ENCODE measurements at places on chromosomes 3 and 15.
A peak's percentile ranks its signal among the peaks of the same experiment; 100 is the strongest.

DNA sequence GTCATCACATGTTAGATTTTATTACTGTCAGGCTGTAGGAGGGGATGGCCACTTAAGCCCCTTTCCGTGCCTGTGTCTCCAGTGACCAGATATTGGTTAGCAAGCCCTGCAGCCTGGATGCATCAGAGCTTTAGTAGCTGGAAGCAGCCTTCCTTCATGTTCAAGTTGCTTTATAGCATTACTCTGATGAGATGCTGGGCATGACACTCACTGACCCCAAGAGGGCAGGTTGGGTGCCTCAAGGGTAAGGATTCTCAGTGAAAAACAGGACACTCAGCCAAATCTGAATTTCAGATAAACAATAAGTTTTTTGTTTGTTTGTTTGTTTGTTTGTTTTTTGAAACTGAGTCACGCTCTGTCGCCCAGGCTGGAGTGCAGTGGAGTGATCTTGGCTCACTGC lies 68.5 kb upstream of the PTX3 start:
- no peak for DNase-seq

DNA sequence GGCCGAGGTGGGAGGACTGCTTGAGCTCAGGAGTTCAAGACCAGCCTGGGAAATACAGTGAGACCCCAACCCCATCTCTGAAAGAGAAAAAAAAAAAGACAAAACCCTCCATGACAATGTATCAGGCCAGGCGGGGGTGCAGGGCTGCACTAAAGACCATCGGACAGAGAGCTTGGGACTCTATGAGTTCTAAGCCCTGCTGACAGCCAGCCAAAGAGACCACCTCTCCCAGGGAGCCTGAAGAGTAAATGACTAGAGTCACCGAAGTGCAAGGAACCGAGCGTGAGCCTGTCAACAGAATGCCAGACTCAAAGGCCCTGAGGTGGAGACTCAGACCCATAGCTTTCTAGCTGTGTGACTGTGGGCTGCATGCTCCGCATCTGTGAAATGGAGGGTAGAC lies 12.5 kb downstream of the POC1A start:
- DNase-seq: no peak

DNA sequence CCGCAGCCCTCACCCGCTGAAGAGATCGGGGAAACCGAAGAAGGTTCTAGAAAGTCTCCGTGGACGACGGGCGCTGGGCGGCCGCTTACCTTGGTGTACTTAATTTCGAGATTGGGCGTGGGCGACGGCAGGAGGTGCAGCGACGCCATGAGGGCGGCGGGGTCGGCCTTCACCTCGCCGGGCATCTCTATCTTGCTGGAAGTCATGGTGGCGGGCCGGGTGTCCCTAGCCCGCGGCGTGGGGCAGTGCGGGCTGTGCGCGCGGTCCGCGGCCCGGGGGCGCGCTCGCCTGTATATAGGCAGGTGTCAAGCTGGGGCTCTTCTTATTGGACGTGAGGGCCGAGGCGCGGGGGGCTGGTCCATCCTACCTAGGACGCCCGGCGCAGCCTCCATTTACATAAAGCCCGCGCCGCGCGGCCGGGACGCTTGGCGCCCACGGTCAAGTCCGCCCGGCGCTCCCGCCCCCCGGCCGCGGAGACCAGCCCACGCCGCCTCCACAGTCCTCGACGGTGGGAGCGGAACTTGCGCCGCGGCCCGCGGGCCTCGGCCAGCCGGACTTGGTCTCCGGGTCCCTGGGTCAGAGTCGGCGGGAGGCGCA lies at the start of gene ALDH1A2:
TSS of gene ALDH1A2 (minus strand) at position 267 of the 597 bp plus-strand sequence. CDS start at position 206, 61 bp downstream.
- no peak for DNase-seq

- DNase-seq: peak; percentile 72
These were observed 2.9 kb downstream of the CTNNB1 start for GRCh38 chr3:41202075-41202833.

GRCh38 chr3:82038556-82038955 lies 277.1 kb upstream of the GBE1 start:
- no peak for DNase-seq

- DNase-seq: no peak
These were observed 29.9 kb upstream of the FBN1 start for GRCh38 chr15:48675436-48675835.

GRCh38 chr15:44710236-44711095 lies 657 bp downstream of the PATL2 start:
- no peak for DNase-seq

- no peak for DNase-seq
These were observed 28.9 kb upstream of the ACAD9 start for GRCh38 chr3:128850544-128850943.

- DNase-seq: no peak
These were observed 206.1 kb downstream of the TLE3 start for GRCh38 chr15:69891606-69892005.

DNA sequence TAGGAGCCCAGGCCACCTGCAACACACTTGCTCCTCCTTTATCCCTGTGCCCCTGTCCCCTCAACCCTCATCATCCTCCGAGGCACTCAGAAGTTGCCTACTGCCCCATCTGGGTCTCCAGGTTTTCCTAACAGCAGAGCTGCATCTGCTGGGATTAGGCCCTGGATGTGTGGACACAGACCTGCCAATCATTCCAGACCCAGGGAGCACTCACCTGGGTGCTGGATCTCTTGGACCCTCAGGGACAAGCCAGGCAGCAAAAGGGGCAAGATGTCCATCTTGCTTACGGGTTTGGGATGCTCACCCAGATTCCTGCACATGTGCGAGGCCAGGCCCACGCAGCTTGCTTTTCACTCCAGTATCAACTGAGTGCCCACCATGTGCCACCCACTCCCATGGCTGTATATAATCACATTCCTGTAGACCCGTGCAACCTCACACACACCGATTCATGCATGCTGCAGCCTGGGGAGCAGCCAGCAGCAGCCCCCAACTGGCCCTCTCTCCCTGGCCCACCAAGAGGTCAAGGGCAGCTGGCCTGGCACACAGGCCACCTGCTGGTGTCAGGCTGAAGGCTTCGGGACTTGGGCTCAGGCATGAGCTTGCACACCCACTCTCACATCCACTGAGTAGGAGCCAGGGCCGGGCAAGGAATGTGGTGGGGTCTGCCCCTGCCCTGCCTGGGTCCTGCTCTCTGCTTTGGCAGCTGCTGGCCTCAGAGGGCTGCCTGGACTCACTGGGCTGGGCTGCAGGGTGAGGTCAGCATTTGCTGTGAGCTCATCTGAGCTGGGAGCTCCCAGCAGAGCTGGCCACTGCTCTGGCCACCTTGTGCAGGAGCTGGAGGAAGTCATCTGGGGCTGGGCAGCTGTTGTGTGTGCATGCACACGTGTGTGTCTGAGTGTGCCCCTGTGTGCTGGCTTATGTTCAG lies 14.9 kb downstream of the PRKCD start:
- no peak for DNase-seq

GRCh38 chr3:160765211-160765610 lies 9.2 kb downstream of the PPM1L start:
- DNase-seq: no peak

DNA sequence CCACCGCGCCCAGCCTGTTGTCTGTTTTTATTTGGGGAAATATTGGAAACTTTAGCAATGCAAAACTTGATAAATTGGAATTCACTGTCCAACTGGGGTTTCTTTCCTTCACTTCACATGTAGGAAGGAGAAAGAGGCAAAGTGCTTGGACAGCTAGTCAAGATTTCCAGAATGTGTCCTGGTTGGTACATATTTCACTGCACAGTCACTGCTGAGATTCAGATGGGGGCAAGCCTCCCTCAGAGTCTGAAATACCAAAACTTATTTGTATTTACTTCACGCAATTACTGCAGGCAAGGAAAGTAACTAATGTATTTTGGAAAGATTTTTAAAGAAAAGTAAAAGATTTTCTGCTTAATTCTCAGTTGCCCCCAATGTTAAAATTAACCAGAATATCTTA lies 21.0 kb downstream of the LRRC31 start:
- DNase-seq: no peak

DNA sequence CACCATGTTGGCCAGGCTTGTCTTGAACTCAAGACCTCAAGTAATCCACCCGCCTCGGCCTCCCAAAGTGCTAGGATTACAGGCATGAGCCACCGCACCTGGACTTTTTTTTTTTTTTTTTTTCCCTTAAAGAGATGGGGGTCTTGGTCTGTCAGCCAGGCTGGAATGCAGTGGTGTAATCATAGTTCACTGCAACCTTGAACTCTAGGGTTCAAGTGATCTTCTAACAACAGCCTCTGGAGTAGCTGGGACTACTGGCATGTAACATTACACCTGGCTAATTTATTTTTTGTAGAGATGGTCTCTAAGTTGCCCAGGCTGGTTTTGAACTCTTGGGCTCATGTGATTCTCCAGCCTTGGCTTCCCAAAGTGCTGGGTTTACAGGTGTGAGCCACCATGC lies 81.6 kb downstream of the ANKRD28 start:
- no peak for DNase-seq

DNA sequence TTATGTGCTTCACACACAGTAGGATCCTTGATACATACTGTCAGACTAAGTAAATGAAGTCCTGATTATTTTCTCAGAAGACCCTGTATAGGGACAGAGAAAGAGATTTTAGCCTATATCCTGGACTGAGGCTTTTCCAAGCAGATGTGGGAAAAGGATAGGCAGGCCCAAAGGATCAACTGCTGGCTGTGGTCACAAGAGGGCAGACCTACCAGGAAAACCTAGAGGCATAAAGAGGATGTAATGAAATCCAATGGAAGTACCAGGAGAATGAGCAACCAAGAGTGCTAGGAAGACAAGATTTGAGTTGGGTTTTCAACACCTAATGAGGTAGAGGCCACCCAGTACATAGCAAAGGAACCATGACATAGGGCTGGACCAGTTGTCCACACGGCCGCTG lies 23.1 kb downstream of the DCLK3 start:
- peak; percentile 19 for DNase-seq

GRCh38 chr15:99016680-99017321 lies 9.2 kb upstream of the PGPEP1L start:
- peak; percentile 76 for DNase-seq

DNA sequence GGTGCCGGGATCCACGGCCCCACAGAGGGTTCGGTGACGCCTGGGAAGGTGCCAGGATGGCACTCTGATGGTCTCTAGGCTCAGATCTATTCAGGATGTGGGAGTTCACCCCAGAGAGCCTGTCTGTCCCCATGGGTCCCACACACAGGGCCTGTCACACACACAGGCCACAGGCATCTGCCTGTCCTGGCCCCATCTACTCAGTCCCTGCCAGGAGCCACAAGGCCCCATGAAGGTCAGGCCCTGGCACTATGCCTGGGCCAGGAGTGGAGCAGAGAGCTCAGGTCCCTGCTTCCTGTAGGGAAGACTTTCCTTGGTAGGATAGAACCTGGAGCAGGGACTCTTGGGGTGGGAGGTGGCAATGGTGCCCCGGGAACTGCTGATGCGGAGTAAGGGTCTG lies 49.0 kb upstream of the FURIN start:
- no peak for DNase-seq

DNA sequence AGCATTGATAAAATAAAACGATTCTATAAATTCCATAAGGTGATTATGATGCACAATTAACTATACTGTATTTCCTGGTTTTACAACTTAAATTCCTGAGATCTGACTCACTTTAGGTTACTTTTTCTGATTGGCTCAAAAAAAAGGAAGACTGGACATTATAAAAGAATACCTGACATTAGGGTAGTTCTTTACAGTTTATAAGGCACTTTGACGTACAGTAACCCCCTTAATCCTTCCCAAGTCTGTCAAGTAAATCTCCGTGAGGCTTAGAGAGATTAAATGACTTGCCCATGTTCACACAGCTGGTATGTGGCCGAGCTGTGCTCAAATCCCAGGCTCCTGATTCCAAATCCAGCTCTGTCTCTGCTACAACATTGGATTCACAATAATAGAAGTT lies 1.0 kb upstream of the SLTM start:
- DNase-seq: peak; percentile 59

DNA sequence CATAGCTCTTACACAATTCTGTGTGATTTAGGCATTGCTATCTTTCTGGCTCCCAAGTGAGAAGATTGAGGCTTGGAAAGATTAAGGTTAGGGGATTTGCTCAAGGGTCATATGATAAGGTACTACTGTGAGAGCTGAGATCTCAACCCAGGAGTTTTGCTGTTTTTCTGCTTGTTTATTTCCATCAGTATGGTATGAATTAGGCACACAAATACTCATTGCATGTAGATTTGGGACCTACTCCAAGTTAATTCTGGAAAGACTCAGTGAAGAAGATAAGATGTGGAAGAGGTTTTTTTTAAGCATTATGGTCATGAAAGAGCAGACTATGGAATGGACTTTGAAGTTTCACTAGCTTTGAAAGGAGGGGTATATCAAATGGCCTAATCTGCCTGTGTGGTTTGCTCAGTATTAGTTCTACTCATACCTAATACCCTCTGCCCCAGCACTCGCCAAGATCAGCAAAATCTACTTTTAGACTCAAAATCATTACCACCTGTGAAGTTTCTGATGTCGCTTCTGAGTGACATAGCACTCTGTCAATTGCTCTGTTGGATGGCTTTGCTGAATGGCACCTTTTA lies 12.5 kb downstream of the MBNL1 start:
- DNase-seq: no peak

DNA sequence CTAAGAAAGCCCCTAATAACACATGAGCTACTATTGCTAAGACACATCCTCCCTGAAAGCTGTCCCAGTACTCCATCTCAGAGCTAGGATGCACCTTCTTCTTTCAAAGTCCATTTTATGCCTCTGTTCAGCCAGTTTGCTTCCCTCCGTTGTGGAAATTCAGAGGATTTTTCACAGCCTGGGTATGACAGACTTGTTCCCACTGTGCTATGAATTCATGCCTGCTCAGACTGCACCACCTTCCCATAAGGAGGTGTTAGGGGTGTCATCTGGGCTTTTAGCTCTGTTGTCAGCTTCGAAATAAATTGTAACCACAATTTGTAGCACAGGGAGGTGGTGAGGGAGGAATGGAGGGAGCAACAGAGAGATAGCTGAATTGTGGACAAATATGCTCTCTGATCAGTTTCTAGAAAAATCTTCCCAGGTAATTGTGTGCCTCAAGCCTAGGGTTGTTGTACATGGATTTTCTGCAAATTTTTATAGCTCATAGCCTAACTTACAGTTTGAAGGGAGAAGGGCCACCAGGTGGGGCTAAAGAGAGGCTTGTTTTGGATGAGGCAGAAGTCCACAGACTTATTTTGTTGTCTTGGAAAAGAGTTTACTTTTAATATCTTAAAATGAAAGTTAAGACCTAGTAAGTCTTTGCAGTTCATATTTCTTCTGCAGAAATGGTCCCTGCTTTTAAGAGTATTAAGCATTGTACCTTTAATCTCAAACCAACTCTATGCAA lies 462.0 kb downstream of the PDCD6IP start:
- peak; percentile 39 for DNase-seq

DNA sequence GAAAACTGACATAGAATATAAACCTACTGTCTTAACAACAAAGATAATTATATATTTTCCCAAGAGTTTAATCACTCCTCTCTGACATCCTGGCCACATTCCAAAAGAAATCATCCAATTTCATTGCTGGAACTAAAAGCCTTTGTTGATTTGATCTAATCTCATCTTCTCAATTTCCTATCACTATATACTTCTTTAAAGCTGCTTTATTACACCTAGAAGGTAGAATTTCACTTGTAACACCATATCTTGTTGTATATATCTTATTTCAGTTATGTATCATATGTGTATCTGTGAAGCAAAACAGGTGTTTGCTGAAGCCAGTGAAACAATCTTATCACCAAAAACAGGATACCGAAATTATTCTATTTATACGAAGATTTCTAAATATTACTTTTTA lies 740.2 kb downstream of the ROBO1 start:
- no peak for DNase-seq

Measured in bronchial epithelial cell (primary cell).